Stimulated activated CD4-positive, alpha-beta T cell treated with anti-CD3 and anti-CD28 coated beads, Interleukin-1b, Interleukin-23, amount 100 ng/mL, for 48 hours (primary cell): ENCODE measurements at places on chromosomes 5 and 9.

- DNase-seq = no peak
Observed at GRCh38 chr5:178330791-178331404, 98.3 kb upstream of the PHYKPL start.

DNA sequence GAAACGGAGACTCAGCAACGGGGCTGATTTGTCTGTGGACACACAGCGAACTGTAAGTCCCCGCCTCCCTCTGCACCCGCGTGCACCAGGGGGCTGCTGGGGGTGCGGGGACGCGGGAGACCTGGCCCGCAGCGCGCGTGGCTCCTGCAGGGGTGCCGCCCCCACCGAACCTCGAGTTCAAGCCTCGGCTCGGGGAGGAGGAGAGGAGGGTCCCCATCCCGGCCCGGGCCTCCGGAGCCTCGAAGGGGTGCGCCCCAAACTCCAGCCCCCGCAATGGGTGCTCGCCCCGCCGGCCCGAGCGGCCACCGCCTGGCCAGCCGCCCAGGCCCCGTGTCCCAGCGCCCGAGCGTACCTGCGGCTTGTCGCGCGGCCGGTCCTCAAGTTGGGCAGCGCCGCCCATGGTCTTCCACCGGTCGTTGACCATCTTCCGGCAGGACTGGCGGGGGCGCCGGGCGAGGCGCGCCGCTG, 829 bp downstream of the FIBCD1 start:
- DNase-seq = no peak

DNA sequence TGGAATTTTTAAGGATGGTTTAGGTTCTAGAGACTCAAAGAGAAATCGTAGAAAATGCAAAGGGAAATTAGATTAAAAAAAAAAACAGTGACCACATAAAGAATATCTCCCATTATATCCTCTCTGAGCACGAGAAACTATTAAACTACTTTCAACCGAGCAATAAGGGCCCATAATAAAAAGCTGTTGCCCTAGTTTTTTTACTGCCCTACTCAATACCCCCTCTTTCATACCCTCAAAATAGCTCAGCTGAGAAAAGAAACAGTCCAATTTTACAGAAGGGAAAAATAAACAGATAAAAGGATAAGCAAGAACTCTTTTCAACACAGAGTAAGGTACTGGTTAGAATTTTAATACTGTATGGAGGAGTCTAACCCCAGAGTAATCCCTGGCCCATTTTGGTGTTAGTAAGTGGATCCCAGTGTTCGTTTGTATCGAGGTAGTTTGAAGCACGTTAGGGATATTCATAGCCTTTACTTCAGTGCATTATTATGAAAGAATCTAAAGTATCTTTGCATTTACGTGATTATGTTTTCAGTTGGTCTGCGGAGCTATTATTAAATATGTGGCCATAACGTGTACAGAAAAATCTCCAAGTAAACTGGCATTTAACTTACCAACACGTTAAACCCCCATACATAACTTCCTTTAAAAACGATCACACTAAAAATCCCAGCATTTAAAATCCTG, 980 bp upstream of the RHOBTB3 start:
- DNase-seq = no peak

DNA sequence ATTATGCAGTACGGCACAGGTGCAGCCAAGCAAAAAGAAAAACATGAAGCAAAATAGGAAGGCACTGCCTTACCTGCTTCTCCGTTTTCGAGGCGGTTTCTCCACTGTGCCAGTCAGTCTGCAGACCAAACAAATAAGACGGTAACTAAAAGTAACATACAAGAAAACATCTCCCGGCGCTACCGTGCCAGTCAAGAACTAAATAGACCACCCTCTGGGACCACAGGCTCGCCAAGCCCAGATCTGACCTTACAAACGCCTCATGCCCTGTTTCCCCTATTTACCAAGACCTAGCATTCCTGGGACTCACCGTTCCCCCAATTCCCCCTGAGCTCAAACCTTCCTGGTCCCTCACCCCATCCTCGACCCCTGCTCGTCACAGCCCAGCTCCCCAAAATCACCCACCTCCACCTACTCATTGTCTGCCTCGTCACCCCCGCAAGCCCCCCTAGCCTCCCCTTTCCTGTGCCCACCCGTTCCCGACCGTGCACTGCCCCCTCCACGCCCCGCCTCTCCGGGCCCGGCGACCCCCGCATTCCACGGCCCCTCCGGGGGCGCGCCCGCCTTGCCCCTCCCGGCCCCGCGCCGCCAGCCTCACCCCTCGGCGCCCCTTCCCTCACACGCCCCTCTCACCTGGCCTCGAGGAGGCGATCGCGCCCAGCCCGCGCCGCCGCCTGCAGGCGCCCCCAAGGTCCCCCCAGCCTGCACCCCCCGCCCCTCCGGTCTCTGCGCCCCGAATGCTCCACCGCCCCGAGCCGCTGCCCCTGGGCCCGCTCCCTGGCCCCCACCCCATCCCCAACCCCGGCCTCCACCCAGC, 560 bp downstream of the SCAI start:
- no peak for DNase-seq

DNA sequence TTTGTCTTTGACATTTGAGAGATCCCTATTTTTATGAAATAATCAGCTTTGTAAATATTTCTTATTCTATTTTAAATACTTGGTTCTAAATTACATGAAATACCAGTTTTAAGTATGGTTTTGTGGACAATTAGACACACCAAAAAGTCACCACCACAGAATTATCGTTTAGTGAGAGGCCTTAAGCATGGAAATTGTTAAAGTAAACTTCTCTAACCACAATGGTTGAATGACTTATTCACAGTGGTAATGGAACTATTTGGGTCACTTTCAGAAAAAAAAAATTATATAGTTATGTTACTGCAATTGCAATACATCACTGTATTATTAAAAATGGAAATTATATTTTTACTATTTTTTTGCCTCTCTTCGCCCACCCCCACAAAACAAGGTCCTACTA, 1252.5 kb downstream of the EFNA5 start:
- DNase-seq = no peak

DNA sequence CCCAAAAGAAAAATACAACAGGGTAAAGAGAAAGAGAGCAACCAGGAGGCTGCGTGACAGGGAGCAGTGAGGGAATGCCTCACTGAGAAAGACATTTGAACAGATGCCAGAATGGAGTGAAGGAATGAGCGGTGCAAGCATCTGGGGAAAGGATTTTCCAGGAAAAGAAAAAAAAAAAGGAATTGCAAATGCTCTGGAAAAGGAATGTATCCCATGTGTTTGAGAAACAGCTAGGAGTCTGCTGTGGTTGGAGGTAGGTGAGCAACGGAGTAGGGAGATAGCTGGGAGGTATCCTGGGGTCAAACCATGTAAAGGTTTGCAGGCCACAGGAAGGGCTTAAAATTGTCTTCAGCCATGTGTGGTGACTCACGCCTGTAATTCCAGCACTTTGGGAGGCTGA, 23.6 kb upstream of the CEMIP2 start:
- DNase-seq = no peak

- DNase-seq = no peak
Observed at GRCh38 chr9:118533101-118533500, 828.9 kb downstream of the TLR4 start.

GRCh38 chr9:764105-764524, 77.4 kb upstream of the DMRT1 start:
- peak; percentile 39 for DNase-seq

- DNase-seq = no peak
Observed at GRCh38 chr5:154345255-154345952, 100.4 kb upstream of the SAP30L start.

- no peak for DNase-seq
Observed at GRCh38 chr5:79695526-79695925, 5.9 kb downstream of the CMYA5 start.

GRCh38 chr9:19336166-19336565, 43.9 kb downstream of the RPS6 start:
- no peak for DNase-seq

DNA sequence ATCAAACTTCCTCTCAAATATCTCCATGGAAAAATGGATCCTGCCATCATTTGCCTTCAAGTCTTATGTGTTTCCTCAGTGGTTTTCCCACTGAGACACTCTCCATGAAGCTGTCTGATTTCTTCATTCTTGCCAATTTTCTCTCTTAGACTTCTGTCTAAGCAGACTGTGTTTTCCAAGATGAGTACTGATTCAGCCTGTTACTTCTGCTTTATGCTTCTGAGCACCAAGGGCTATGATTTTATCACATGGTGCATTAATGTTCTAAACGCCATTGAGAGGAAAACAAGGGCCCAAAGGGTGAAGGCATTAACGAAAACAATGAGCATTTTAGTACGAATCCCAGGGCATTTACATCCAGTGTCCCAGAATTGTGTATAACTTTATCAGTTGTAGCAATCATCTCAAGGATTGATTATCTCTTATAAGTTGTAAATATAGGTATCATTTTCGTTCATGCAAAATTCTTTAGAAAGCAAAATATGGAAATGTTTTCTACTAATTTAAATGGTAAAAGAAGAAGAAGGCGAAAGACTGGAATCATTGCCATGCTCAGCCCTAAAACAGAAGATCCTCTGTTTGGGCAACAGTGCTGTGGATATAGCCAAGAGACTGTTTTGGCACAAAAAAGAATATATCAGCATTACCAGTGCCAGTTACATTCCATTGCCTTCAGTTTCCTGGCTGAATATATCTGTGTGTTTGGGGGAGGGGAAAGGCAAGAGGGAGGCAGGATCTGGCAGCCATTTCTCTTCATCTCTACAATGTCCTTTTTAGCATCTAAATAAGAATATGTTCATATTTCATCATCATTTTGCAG, 537.6 kb downstream of the ANXA1 start:
- no peak for DNase-seq

DNA sequence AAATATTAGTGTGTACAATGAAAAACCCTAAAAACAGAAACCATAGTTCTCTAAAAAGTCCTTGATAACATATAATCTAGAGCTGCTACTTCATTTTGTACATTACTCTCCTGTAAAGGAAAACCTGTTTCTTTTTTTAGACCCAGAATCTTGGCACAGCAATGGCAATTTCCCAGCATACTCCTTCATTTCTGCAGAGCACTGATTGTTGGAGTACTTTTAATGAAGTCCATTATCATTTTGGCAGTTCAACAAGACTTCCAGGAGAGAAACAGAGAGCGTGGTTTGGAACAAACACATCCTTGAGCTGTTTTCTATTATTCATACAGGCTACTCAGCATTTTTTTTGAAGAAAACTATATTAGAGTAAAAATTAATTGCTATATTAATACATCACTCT, 22.7 kb upstream of the MROH2B start:
- no peak for DNase-seq

DNA sequence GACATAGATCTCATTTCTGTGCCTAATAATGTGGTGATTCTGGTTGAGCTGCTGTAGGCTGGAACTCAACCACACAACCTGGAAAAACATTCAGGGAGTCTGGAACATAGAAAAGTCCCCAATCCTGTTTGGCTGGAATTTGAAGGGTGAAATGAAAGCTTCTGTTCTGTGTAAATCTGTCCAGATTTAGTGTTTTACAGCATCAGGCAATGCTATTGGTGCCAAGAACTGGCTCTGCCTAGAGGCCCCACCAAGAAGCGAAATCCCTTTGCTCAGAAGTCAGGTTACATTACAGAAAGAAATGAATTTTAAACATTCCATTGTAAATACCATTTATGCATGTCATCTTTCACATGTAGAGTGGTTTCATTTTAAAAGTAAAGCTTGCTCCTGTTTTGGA, 56.3 kb downstream of the TMEM174 start:
- DNase-seq = no peak
